ENCODE measurements at places on chromosomes 7 and 10.
A peak's percentile ranks its signal among the peaks of the same experiment; 100 is the strongest.

GRCh38 chr10:116385994-116386809 lies 41.4 kb upstream of the PNLIPRP3 start:
- no peak for DNase-seq

- DNase-seq = no peak
These were observed 14.1 kb upstream of the CEP41 start for GRCh38 chr7:130454959-130455358.

DNA sequence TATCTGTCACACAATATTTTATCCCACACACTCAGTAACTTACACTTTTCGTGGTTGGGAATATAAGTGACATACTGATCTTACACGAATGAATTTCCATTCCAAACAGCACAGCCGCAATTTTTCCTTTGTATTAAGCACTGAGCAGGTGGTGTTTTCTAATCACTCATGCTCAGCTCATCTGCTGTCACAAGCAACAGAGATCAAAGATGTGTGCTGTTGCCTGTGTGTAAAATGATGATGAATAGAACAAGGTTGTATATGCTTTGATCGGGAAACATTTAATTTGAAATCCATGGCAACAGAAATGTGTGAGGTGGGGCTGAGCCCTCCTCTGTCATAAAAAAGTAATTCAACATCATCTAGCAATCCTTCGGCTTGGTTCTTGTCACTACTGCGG lies 927.7 kb upstream of the MBL2 start:
- DNase-seq = no peak

DNA sequence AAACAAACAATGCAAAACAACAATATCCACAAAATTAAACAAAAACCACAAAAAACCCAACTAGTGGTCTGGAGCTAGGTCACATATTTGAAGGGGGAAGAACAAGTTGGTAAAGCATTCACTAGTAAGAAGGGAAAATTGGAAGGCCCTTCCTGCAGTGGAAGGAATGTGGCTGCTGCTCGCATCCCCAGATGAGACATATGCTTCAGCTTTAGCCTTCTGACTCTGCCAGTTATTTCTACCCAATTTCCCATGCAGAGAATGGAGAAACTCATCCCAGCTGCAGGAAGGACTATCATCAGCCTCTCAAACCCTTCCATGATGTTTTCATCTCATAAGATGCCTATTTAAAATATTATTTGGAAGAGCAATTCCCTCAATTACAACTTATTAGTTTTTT lies 176.6 kb downstream of the BMPER start:
- no peak for DNase-seq

DNA sequence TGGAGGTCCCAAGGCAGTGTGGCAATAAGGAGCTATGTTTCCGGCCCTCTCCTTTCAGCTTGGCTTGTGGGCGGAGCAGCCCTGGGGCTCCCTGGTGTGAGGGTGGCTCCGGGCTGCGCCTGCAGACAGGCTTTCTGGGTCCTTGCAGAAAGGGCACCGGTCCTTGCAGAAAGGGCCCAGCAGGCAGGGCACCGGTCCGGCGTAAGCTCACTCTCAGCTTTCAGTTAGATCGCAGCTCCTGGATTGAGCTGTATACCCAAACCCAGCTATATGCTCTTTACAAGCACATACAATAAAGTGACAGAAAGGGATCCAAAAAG lies 293.8 kb upstream of the SHH start:
- DNase-seq = no peak

GRCh38 chr7:21198921-21199320 lies 229.0 kb upstream of the SP4 start:
- DNase-seq = no peak

GRCh38 chr7:5223646-5224340 lies 33.8 kb downstream of the WIPI2 start:
- DNase-seq = no peak

DNA sequence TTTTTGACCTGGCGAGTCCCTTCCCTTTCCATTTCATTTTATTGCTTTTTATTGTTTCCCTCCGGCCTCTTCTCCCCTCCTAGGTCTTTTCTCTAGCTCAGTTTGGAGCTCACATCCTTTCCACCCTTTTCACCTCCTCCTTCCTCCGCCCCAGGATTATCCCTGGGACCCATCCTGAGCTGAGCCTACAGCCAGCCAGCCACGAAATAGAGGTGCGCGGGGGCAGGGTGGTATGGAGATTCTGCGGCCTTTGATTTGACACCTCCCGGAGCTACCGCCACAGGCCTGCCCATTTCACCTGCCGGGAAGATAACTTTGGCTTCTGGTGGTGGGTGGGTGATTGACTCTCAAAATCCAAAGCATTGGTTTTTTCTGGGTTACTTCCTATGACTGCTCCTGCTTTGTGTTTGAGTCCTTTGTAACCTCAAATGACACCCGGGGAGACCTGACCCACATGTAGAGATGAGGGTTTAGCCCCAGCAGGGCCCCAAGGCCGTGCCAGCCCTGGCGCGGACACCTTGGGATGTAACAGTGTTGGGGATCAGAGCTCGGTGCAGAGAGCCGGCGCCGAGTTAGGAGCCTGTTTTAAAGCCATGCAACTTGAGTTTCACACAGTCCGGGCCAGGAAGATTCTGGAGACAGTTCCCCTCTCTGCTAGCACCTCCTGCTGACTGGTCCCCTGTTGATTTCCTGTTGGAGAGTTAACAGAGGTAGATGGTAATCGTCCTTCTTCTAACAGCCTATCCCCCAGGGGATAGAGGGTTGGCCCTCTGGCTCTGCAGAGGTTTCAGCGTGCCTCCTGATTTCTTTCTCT lies 1.5 kb downstream of the DUSP5 start:
- no peak for DNase-seq

- DNase-seq = no peak
These were observed 116.8 kb downstream of the LARP4B start for GRCh38 chr10:814536-815302.

DNA sequence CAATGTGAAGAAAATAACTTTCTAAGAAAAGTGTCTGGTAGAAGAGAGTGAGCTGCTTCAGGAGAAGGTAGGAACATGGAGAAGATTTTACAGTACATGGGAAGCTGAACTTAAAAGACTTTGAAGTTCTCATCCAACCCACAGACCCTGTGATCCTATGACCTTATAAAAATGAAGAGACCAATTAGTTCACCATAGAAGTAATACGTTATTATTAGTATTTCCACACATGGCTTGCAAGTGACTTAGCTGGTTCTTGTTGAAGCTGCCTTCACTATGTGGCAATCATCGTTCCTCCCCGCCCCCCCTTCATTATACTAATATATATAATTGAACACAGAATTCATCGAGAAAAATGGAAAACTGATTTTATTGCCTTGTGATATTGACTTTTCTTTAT lies 129.1 kb downstream of the SND1 start:
- no peak for DNase-seq

GRCh38 chr7:139124084-139124914 lies 14.8 kb upstream of the ZC3HAV1 start:
- DNase-seq = no peak

GRCh38 chr7:66664590-66665293 lies 36.1 kb downstream of the KCTD7 start:
- no peak for DNase-seq

DNA sequence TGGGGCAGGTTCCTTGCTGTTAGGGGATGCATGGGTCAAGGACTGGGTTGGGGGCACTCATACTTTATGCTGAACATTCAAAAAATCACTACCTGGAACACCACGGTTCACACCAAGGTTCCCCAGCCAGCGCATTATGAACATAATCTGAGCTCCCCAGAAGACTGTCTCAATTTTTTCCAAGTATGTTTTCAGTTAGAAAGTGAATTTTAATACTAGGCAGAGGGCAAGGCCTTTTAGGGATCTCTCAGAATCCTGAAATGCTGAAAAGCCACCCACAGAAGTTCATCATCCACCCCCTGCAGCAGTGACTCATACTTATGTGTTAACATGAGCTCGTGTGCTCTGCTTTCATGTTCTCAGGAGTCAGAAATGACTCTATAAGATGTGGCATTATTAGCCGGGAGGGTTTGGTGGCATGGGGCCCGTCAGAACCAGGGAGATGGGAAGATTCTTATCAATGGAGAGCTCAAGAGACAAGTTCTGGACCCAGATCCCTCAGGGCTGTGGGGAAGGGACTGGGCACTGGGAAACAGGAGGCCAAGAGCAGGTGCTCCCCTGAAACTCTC lies 185.2 kb upstream of the ITGB1 start:
- DNase-seq = no peak

DNA sequence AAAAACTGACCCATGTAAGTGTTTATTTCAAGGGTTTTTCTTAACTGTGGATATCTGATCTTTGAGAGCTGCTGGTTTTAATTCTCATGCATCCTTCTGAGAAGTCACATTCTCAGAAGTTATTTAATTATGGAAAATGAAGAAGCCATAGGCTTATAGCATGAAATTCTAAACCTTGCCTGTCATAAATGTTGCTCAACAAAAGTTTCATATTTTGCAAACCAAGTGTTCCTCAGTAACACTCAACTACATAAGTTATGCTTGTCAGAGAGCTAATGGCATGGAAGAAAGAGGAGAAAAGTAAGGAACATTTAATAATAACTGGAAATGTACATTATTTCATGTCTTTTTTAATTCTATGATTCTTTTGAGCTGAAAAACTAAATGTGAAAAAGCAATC lies 78.6 kb upstream of the MPP7 start:
- DNase-seq = no peak

- no peak for DNase-seq
These were observed 722.2 kb downstream of the PARD3 start for GRCh38 chr10:34092891-34093290.

DNA sequence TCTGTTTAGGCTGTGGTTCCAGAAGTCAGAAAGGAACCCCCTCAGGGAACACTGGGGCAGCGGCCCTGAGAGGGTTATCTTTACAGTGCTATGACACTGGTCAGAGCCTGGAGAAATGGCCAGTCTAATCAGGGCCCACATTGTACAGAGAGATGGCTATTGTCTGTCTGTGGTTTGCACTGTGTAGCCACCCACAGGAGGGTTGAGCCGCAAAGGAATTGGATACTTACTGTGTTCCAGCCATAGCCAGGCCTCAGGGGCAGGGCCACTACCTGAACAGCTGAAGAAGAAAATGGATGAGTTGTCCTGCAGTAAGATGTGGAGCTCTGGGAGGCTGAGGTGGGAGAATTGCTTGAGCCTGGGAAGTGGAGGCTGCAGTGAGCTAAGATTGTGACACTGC lies 47.5 kb upstream of the PODXL start:
- DNase-seq = no peak

DNA sequence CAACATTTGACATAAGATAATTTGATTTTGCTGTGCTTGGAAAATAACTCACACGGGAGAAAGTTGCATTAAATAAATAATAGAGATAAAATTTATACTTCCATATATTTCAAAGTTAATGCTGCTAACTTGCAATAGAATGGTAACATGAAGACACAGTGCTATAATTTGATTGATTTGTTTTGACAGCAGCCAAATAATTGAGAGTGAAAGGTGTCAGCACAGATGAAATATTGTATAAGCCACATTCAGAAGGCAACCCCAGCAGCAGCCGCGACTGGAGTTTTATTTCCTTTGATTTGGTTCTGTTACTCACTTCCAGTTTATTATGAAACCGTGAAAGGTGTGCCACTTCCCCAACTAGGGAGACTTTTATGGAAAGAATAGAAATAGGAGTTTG lies 242.2 kb downstream of the POU6F2 start:
- DNase-seq = no peak

DNA sequence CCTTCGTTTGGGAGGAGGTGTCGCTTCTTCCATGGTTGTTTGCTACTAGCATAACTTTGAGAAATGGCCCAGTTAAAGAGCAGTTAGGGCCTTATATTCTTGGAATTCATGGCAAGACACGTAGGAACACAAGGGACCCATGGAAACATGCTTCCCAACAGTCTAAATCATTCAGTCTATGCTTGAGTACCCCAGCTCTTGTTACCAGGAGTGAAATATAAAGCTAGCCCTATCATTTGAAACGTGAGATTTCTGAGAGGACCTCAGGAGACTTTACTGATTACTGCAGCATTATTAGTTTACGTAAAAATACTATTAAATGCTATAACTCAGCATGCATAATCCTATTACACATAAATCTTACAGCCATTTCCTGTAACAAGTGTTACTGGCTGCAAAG lies 328.6 kb upstream of the CDC14C start:
- DNase-seq = no peak

DNA sequence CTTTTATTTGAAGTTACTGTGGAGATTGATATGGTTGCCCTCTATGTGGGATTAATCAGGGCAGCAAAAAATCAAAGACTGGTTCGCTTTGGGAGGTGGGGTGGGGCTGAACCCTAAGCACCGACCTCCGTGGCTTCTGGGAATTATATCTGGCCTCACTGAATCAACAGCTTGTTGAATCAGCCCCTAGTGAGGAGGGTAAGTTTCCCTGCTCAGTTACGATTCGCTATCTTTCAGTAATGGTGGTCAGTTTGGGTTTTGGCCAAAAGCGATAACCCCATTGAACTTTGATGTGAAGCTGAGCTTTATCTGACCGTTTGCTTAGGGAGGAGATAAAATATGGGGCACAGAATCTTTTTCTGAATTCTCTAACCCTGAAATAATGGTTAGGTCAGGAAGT lies 16.6 kb upstream of the ARPC1A start:
- no peak for DNase-seq

- no peak for DNase-seq
These were observed 61.2 kb downstream of the INHBA start for GRCh38 chr7:41641665-41642014.

- peak; percentile 2 for DNase-seq
These were observed 51.3 kb upstream of the GPR26 start for GRCh38 chr10:123614888-123615287.

DNA sequence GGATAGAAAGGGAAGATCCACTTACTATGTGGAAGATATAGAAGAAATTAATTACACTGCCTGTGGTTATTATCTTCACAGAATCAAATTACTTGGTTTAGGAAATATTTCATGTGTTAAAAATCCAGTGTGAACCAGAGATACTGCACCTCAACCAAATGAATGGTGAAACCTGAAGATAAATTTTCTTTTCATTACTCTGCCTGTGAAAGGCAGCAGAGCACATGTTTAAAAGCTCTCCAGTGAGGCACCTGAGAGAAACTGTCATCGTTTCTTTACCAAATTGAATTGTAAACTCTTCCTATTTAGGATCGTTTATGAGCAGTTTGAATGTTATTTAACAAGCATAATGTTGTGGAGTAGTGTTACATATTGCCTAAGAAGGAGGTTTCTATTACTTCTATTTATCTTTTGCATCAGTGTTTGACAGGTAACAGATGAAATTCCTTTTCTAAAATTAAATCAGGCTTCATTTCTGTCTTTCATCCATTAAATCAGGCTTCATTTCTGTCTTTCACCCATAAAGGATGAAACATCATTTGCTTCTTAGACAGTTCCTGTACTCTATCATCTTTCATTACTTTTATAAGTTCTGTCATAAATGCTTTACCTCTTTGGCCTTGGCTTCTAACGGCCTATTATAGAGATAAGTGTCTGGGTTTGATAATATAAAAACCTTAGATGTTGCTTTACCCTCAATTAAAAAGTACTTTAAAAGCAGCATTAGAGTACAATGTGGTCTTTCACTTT lies 266.6 kb downstream of the NXPH1 start:
- no peak for DNase-seq

- DNase-seq = no peak
These were observed 79.0 kb upstream of the MACROH2A2 start for GRCh38 chr10:69973678-69974077.
